Progenitor cell of endocrine pancreas (in vitro differentiated cells): ENCODE measurements at places on chromosomes 1 and 21. TPM values are rescaled to one million over a fixed set of nuclear protein-coding genes. Genes with fewer than 3 reads are reported as not detected.

GRCh38 chr1:59523745-59524450 is 227.0 kb downstream of the FGGY start:
- H3K4me1 ChIP-seq = no peaks in the 10 kb centered on the region
- H3K27ac ChIP-seq = no peak overlapping the region
- H3K4me3 ChIP-seq = no peak overlapping the region
- H3K36me3 ChIP-seq = no peaks in the 10 kb centered on the region
- no peaks in the 10 kb centered on the region for H3K27me3 ChIP-seq

The HLX gene
- total RNA-seq = 0.48 and 0.53 TPM in 2 replicates

GRCh38 chr1:55483523-55483922 is 268.4 kb upstream of the USP24 start:
- H3K4me1 ChIP-seq = peaks cover 11% of the 10 kb centered on the region
- no peak overlapping the region for H3K4me3 ChIP-seq
- H3K36me3 ChIP-seq = no peaks in the 10 kb centered on the region
- no peak for DNase-seq

The NCF2 gene
- 0.67 and 1.7 TPM in 2 replicates for total RNA-seq

DNA sequence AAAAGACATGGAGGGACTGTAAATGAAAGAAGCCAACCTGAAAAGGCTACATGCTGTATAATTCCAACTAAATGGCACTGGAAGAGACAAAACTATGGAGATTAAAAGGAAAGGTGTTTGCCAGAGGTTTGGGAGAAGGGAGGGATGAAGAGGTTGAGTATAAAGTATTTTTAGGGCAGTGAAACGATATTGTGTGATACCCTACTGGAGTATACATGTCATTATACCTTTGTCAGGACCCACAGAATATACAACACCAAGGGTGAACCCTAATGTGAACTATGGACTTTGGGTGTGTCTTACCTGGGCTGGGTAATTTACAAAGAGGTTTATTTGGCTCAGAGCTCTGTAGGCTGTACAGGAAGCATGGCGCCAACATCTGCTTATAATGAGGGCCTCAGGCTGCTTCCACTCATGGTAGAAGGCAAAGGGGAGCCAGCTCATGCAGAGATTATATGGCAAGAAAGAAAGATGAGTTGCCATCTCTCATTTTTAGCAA is 73.4 kb downstream of the CD2 start:
- no peaks in the 10 kb centered on the region for H3K36me3 ChIP-seq
- no peak overlapping the region for H3K27ac ChIP-seq
- no peaks in the 10 kb centered on the region for H3K27me3 ChIP-seq
- H3K4me3 ChIP-seq = no peak overlapping the region
- no peak for DNase-seq

DNA sequence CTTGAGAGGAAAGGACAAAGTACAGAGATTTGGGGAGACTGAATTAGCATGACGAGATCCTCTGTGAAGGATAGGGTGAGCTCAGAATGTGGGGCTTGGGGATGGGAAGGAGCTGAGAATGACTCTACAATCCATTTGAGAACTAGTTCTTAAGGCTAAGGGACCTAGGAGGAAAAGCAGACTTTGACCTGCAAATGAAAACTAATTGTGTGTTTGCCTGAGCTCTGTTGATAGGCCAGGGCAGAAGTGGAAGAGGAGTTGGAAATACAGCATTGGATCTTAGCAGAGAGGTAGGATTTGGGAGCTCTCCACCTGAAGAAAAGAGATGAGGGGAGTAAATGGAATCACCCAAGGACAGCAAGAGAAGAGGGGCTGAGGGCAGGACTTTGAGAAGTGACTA is 2.1 kb upstream of the RGS8 start:
- peaks cover 4% of the 10 kb centered on the region for H3K27me3 ChIP-seq
- no peaks in the 10 kb centered on the region for H3K36me3 ChIP-seq

The LCE1F gene
- not detected in 2 replicates for total RNA-seq

DNA sequence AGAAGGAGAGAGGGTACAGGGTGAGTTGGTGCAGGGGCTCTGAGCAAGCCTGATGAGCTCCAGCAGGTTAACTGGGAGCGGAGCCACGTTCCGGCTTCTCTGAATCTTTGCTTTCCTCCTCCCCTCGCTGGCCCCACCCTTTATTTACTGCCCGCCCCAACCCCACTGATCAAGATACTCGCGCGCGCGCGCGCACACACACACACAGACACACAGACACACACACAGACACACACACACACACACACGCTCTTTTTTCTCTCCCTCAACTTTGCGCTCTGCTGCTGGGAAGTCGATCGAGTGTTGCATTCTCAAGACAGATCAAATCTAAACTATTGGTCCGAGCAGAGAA is at the start of gene GRIK1:
Gene GRIK1 (minus strand): TSS at position 73 of the 352 bp plus-strand sequence.
- no peaks in the 10 kb centered on the region for H3K36me3 ChIP-seq
- peak within 1 kb of the TSS; percentile 79 for H3K4me3 ChIP-seq
- DNase-seq = no peak
- peak within 1 kb of the TSS; percentile 65 for H3K27ac ChIP-seq

DNA sequence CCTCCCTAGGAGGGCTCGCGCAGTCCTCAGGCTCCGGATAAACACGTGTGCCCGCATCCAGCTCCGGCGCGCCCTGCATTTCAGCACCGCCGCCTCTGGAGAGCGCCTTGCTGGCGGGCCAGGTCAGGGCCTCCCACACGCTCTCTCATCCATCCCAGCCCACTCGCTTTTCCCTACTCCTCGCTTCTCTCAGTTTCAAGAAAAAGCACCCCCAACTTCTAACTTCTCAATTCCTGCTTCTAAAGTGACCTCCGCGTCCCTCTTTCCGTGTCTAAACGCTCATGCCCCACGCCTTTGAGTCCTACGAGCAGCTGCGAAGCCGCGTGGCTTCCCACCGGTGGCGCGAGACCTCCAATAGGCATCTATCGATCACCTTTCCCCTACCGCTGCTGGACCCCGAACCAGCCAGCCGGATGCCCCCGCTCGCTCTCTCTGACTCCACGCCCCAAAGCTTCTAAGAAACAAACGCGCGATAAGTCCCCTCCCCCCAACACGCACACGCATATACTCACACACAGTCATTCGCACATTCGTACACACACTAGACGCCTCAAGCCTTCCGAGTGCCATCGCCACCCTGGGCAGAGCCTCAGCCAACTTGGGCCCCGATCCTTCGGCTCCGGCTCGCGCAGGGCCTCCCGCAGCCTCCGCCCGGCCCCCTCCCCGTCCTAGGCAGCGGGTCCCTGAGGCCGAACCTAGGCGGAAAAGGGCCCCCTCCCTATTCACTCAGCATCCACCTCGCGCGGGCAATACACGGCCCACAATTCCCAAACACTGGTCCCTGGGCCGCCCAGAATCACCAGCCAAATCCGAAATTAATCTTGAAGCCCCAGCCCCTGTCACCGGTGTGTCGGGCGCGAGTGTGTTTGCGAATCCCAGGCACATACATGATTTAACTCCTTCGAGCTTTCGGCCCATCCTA is 1.1 kb downstream of the NMNAT2 start:
- H3K27ac ChIP-seq = peak overlapping the region; percentile 59
- peak overlapping the region; percentile 75 for H3K4me3 ChIP-seq
- H3K36me3 ChIP-seq = no peaks in the 10 kb centered on the region
- peaks cover 44% of the 10 kb centered on the region for H3K27me3 ChIP-seq
- H3K4me1 ChIP-seq = peaks cover 19% of the 10 kb centered on the region
- DNase-seq = peak; percentile 81

The PCNT gene
- total RNA-seq = 47.2 and 53.3 TPM in 2 replicates

- H3K4me1 ChIP-seq = no peaks in the 10 kb centered on the region
- DNase-seq = no peak
- H3K27me3 ChIP-seq = no peaks in the 10 kb centered on the region
- no peaks in the 10 kb centered on the region for H3K36me3 ChIP-seq
- H3K4me3 ChIP-seq = no peak overlapping the region
These were observed 23.1 kb upstream of the MCOLN2 start for GRCh38 chr1:85019994-85020393.
